Stromal cell of bone marrow (primary cell): ENCODE measurements at places on chromosomes 5 and 9.
A peak's percentile ranks its signal among the peaks of the same experiment; 100 is the strongest.

DNA sequence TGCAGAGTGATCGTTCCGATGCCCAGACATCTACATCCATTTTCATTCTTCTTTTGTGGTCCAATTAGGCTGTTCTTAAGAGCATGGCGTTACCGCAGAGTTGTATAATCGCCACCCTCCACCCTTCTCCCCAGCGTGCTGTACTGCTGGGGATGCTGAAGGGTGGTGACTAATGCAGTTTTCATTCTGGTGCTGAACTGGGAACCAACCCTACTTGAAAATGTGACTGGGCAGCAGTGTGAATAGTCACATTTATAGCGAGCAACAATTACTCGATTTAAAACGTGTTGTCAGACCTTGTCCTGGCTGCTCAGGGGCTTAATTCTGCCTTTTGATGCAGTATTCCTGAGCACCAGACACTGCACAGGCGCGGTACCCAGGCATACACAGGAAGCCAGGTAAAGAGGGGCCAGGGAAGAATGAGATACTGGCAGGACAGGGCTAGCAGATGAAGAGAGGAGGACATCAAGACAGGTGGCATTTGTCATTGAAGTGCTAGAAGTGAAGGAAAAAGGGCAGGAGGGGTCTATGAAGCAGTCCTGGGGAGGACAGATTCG lies 719 bp upstream of the ISCA1 start:
- DNase-seq: peak; percentile 82

DNA sequence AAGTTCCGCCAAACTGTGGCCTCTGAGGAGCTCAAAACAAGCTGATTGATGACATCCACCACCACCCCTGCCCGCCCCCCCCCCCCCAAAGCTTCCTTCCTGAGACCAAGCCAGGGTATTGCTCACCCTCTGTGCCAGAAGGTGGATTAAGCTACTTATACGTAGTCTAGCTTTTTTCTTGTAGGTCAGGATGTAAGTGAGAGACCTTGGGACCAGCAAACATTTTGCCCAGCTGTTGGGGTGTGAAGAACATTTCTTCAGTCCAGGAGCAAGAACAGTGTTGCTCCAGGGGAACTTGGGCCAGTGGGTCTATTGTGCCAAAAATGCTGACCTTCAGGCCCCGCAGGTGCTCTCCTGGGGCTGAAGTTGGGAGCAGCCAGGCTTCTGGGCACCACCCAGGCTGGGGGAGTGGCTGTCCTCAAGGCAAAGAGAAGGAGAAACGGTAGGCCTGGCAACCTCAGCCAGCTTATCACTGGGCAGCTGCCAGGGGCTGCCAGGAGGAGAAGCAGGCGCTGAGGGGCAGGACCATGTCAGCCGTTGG lies 18.0 kb downstream of the NEURL1B start:
- no peak for DNase-seq

DNA sequence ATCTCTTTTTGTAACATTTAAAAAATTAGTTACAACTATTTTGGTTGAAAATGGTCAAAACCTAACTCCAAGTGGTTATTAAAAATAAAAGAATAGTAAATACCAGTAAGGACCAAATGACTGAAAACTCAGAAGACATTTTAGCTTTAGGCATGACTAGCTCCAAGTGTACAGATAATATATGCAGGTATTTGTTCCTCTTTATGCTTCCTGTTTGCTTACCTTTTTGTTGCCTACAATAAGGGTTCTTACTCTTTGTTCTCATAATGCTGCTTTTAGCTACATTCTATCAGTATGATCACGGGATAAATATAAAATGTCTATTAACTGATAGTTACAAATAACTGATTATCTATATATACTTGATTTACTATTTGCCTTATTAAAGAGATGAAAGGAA lies 259.6 kb downstream of the CDH12 start:
- DNase-seq: no peak

DNA sequence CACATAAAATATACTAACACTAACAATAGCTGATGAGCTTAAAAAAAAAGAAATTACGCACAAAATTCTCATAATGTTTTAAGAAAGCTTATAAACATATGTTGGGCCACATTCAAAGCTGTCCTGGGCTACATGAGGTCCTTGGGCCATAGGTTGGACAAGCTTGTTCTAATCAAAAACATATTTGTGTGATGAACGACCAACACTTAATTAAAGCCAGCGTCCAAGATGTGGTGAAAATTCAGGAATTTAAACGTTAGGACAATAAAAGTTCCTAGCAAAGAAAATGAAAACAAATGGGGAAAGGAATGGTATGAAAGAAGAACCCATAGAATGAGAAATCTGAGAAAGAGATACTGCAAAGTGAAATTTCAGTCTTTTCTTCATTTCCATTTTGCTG lies 429.6 kb upstream of the DMAC1 start:
- no peak for DNase-seq

- DNase-seq: no peak
Observed at GRCh38 chr5:91373006-91373405, 10.1 kb downstream of the ARRDC3 start.
